ENCODE measurements at places on chromosomes 4 and X.

DNA sequence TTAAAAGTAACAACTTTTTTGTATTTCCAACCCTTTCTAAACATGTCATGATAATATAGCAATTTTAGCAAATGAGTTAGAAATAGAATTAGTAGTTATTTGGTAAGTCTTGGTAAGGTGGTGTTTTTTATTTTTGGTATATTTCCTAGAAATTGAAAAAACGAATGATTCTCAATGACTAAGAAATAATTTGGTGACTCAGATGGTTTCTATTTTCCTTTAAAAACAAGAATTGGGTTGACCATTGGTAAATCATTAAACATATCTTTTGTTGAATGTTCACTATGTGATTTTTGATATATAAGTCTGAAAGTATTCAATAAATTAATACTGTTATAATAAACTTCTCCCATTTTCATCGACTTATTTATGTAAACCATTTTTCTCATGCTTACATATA, 206.2 kb upstream of the BANK1 start:
- DNase-seq: no peak

- no peak for DNase-seq
Measured at GRCh38 chr4:60344908-60345307, 855.2 kb upstream of the ADGRL3 start.

- no peak for DNase-seq
Measured at GRCh38 chr4:122777846-122778673, 45.6 kb downstream of the BBS12 start.

- no peak for DNase-seq
Measured at GRCh38 chrX:47662144-47662657, 3.2 kb upstream of the UXT start.

DNA sequence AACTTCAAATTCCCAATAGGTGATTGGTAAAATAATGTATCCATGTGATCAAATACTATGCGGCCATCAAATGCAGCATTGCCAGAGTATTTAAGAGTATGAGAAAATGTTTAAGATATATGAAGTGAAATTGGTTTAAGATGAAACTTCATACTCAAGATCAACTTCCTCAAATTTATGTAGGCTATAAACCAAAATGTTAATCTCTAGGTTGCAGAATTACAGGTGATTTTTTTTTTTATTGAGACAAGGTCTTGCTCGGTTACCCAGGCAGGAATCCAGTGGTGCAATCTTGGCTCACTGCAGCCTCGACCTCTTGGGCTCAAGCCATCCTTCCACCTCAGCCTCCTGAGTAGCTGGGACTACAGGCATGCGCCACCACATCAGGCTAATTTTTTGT, 25.3 kb downstream of the ACSL4 start:
- DNase-seq: no peak

GRCh38 chr4:172750910-172751309, 417.7 kb upstream of the GALNT7 start:
- no peak for DNase-seq

All from pulmonary artery endothelial cell (primary cell).